ENCODE measurements at places on chromosomes 7 and 10. TPM values are rescaled to one million over a fixed set of nuclear protein-coding genes. Genes with fewer than 3 reads are reported as not detected.

Gene AZGP1
- 31.0 TPM for total RNA-seq

Gene INHBA
- 15.0 TPM for total RNA-seq

DNA sequence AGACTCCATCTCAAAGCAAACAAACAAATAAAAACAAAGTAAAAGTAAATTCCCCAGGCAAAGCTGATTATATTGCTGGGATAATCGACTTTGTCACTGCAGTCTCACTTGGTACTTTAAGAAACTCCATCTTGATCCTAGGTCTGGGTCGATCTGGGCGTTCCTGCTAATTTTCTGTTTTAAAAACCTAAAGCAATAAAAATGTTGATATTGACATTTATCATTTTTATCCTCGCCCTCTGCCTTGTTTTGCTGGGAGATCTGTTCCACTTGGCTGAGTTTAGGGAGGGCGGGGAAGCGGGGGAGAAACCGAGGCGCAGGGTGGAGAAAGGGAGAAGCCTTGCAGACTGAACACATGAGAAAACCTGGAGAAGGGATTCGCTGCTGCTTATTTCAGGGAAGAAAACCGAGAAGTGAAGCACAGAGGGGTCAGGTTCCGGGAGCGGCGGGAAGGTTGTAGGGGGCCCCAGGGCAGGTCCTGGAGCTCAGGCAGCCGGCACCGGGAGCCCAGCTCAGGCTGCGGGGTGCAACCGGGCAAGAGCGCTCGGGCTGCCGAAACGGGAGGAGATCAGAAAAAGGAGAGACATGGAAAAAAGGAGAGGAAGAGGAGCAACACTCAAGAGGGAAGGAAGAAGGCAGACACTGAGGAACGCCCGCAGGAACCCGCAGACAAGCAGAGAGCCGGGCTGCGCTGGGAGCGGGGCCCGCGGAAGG lies 27.3 kb upstream of the KMT2C start:
- no peak for DNase-seq
- no peaks in the 10 kb centered on the region for H3K27me3 ChIP-seq
- H3K27ac ChIP-seq, result peak overlapping the region; percentile 91
- H3K4me1 ChIP-seq, result peaks cover 16% of the 10 kb centered on the region
- no peaks in the 10 kb centered on the region for H3K36me3 ChIP-seq

DNA sequence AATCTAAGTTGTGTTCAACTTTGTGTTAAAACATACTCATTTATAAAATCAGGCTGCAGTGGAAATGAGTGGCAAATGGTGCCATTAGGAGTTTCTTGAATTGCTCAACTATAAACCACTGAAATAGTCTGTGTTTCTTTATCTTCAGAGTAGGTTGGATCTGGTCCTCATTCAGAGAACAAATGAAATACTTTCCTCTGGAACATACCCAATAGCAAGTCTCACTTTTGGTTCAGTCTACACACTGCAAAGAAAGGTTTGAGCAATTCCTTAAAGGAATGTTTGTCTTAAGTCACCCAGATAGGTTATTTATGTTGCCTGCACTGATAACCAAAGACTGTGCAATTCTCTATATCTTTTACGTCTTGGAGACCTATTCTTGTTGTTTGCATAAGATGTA lies 62.5 kb downstream of the ABCB4 start:
- H3K4me3 ChIP-seq, result no peak overlapping the region
- H3K36me3 ChIP-seq, result no peaks in the 10 kb centered on the region
- no peak for DNase-seq
- no peak overlapping the region for H3K27ac ChIP-seq
- no peaks in the 10 kb centered on the region for H3K27me3 ChIP-seq
- H3K4me1 ChIP-seq, result no peaks in the 10 kb centered on the region

DNA sequence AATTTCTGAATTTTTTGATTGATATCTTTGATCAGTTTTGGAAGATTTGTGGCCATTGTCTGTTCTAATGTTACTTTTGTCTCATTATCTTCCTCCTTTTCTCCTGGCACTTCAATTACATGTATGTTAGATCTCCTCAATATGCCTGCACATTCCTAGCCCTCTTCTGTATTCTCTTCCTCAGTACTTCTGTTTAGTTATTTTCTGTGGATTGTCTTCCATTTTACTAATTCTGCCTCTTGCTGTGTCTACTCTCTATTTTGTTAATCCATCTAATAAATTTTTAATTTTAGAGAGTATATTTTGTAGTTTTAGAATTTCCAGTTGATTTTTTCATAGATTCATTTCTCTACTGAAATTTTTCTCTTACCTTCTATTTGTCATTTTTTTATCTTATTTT lies 137.1 kb downstream of the INSYN2A start:
- H3K36me3 ChIP-seq, result no peaks in the 10 kb centered on the region
- no peak overlapping the region for H3K27ac ChIP-seq
- no peaks in the 10 kb centered on the region for H3K4me1 ChIP-seq
- DNase-seq, result no peak
- H3K4me3 ChIP-seq, result no peak overlapping the region

- no peaks in the 10 kb centered on the region for H3K27me3 ChIP-seq
- no peak overlapping the region for H3K4me3 ChIP-seq
- no peak overlapping the region for H3K27ac ChIP-seq
- H3K36me3 ChIP-seq, result no peaks in the 10 kb centered on the region
- no peak for DNase-seq
- H3K4me1 ChIP-seq, result no peaks in the 10 kb centered on the region
Observed at GRCh38 chr7:69363136-69363535, 235.1 kb upstream of the AUTS2 start.

DNA sequence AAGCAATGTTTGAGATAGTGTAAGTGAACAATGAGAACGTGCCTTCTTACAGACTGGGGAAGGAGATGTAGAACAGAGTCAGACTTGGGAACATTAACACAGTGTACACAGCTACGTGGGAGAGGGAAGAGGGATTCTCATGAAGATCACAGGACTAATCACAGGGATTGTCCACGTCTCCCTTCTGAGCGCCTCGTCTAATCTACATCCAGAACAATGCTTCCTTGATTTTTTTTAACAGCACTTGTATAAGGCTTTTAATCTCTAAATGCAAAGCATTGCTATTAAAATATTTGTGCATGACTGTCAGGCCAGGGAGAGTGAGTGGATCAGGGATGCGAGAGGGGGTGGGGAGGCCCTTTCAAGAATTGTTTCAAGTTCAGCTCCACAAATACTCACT lies 62.7 kb downstream of the MET start:
- no peaks in the 10 kb centered on the region for H3K27me3 ChIP-seq
- DNase-seq, result no peak
- no peaks in the 10 kb centered on the region for H3K36me3 ChIP-seq
- peaks cover 20% of the 10 kb centered on the region for H3K4me1 ChIP-seq

DNA sequence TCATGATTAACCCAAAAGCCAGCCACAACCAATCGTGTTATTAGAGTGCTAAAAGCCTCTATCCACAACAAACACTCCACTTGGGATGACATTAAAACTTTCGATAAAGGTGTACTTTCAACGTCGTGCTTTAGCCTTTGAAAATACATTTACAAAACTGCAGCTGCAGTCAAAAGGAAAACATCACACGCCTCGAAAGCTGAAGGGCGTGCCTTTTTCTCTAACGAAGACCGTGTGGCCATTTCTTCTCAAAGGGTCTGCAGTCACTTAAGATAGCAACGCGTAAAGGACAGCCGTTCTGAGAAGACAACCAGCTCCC lies 1.1 kb downstream of the ARHGAP12 start:
- H3K27me3 ChIP-seq, result no peaks in the 10 kb centered on the region
- no peaks in the 10 kb centered on the region for H3K36me3 ChIP-seq
- peak overlapping the region; percentile 88 for H3K4me3 ChIP-seq
- peak overlapping the region; percentile 97 for H3K27ac ChIP-seq

- no peaks in the 10 kb centered on the region for H3K4me1 ChIP-seq
- H3K27me3 ChIP-seq, result no peaks in the 10 kb centered on the region
- no peak overlapping the region for H3K4me3 ChIP-seq
- no peaks in the 10 kb centered on the region for H3K36me3 ChIP-seq
- no peak overlapping the region for H3K27ac ChIP-seq
Observed at GRCh38 chr7:8197994-8198698, 63.8 kb downstream of the ICA1 start.

- H3K4me3 ChIP-seq, result no peak overlapping the region
- no peak for DNase-seq
- no peak overlapping the region for H3K27ac ChIP-seq
- H3K27me3 ChIP-seq, result peaks cover 6% of the 10 kb centered on the region
- no peaks in the 10 kb centered on the region for H3K36me3 ChIP-seq
- peaks cover 16% of the 10 kb centered on the region for H3K4me1 ChIP-seq
Observed at GRCh38 chr10:103553743-103554487, 60.4 kb downstream of the NEURL1 start.

All from upper lobe of left lung (tissue), 6 donors.